Stimulated activated CD8-positive, alpha-beta memory T cell treated with anti-CD3 and anti-CD28 coated beads, Interleukin-4, amount 100 ng/mL, for 1 hour (primary cell): ENCODE measurements at places on chromosomes 3 and 15.

GRCh38 chr3:52063026-52063723 is 6.8 kb upstream of the DUSP7 start:
- no peak for DNase-seq

DNA sequence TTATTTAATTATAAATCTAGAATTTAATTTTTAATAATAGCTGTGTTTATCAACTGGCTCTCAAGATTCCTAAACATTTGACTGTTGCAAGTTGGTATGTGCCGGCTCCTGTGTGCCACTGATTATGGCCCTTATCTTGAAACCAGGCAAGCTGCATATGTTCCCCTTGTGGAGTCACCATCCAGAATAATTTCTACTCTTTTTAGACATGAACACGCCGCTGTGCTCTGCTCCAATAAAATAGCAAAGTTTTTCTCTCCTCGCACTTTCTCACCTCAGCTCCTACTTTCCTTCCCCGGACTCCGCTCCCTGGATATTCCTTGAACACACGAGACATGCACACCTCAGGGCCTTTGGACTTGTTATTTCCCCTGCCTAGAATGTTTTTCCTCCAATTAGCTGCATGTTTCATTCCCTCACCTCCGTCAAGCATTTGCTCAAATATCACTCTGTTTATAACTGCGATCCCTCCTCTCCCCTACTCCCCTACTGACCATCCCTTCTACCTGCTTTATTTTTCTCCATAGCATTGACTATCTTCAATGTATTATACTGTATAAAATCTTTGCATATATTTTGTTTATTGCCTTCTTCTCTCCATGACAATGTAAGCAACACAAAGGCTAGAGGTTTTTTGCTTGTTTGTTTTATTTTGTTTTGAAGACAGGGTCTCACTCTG is 26.1 kb upstream of the ERICH6 start:
- DNase-seq = no peak

GRCh38 chr15:98560338-98560737 is 88.0 kb upstream of the IGF1R start:
- no peak for DNase-seq

DNA sequence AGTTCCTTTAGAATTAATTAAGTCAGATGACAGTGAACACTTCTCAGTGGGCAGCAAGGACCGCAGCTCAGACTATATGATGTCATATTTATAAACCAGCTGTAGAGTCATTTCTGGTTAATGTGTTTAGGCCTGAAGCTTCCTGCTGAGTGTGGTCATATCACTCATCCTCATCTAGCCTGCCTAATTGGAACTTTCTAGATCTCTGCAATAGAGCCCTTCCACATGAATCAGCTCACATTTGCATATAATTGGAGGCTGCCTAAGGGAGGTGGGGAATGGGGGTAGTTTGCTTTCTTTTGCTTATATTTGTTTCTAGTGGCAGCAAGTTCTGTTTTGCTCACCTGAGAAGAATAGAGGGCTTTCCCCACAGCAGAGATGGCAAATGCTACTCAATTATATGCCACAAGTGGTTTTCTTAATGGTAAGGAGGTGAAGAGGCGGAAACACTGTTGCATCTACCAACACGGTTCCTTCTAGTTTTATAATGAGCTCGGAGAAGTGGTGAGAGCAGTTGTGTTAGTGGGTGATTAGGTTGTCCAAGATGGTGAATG is 148.1 kb downstream of the KLHL25 start:
- no peak for DNase-seq

- DNase-seq = no peak
These were observed 4.4 kb downstream of the MBD4 start for GRCh38 chr3:129435367-129435766.

GRCh38 chr15:33756961-33757360 is 211.3 kb upstream of the CHRM5 start:
- no peak for DNase-seq

GRCh38 chr15:49199666-49200065 is 29.6 kb downstream of the GALK2 start:
- DNase-seq = no peak

- no peak for DNase-seq
These were observed 169.4 kb downstream of the FNDC3B start for GRCh38 chr3:172208586-172209332.

- no peak for DNase-seq
These were observed 5.9 kb upstream of the ADGRG7 start for GRCh38 chr3:100603469-100603868.

GRCh38 chr15:92818651-92819277 is 81.4 kb upstream of the CHD2 start:
- no peak for DNase-seq

GRCh38 chr3:51354172-51354571 is 30.9 kb upstream of the MANF start:
- DNase-seq = no peak

DNA sequence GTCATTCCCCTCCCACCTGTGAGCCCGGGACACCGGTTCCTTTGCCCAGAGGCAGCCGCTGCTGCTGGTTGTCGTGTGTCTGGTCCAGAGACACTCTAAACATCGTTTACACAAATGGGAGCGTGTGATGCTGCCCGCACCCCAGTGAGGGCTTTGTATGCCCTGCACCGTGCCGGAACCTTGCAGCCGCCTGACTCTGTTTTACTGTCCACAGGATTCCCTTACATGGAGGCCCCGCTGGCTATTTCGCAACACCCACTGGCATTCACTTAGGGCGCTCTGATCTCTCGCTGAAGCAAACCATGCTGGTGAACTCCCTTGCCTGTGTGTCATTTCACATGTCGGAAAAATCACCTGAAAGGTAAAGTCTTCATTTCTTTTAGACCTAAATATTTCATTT is 100.8 kb upstream of the SLC6A6 start:
- no peak for DNase-seq

DNA sequence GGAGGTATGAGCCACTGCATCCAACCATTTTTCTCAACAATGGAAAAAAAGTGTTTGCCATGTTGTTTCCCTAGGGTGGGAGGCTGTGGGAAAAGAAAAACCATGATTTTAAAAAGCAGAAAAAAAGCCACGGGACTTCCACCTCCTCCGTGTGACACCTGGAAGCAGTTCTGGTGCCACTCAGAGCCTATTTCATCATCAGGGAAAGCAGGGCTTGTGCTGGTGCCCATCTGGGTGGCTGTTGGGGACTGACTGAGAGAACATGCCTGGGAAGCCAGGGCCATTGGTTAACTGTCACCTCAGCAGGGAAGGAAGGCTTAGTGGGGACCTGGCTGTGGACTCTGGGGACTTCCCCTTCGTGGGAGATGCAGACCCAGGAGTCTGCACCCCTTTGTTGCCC is 7.3 kb downstream of the RNU5B-1 start:
- no peak for DNase-seq
